ENCODE measurements at places on chromosomes 2 and 18.
A peak's percentile ranks its signal among the peaks of the same experiment; 100 is the strongest.

DNA sequence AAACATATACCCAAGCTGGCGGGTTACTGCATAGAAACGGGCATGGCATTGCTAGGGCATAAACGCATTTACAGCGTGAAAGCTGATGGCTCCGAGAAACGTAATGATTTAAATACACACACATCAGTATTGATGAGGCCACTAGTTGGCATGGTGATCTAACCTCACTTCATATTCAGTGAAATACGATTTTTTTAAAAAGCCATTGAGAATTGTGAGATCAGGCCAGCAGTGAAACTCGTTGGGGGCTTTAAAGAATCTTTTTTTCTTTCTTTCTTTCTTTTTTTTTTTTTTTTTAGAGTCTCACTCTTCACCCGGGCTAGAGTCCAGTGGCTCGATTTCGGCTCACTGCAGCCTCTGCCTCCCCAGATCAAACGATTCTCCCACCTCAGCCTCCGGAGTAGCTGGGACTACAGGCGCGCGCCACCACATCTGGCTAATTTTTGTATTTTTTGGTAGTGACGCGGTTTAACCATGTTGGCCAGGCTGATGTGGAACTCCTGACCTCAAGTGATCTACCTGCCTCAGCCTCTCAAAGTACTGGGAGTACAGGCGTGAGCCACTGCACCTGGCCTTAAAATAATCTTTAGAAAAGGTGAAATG is 2.4 kb upstream of the SMAD7 start:
- DNase-seq = no peak

DNA sequence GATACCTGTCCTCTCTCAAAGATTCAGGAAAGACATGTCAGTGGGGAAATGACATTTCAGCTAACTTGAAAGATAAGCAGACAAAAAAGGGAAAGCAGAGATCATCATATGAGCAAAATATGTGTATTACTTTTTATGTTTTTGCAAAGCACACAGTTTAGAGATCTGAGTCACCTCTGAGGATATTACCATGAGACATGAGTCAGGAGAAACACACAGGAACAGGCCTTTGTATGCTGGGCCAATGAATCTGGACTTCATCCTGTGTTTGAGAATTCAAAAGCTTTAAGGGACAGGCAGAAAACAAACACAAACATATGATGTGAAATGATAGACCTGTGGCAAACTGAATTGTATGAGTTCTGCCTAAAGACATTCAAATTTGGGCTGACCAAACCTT is 306.0 kb upstream of the EPC2 start:
- no peak for DNase-seq

- DNase-seq = no peak
Observed at GRCh38 chr18:34098109-34098508, 126.6 kb downstream of the NOL4 start.

GRCh38 chr2:88016960-88017779 is 823 bp upstream of the RNU2-63P start:
- DNase-seq = peak; percentile 30

- DNase-seq = no peak
Observed at GRCh38 chr2:168849610-168850009, 40.6 kb downstream of the SPC25 start.

GRCh38 chr2:156489195-156489594 is 53.0 kb downstream of the GPD2 start:
- DNase-seq = no peak

DNA sequence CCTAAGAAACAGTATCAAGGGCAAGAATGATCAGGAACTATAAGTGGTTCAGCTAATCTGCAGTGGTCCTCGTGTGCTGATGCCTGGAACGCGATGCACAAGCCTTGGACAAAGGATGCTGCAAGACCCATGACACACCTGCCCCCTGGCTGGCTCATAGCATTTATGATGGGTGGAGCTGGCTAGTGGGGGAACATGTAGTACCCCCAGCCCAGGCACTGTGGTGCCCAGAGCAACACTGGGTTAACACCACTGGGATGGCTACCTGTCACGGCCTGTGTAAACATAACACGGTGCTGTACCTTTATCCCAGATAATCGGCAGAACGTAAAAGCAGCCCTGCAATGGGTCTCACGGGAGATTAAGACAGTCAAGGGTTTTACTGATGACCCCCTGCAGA is 60.3 kb upstream of the PEX13 start:
- DNase-seq = no peak

GRCh38 chr2:85308201-85308600 is 19.6 kb downstream of the TGOLN2 start:
- DNase-seq = no peak

DNA sequence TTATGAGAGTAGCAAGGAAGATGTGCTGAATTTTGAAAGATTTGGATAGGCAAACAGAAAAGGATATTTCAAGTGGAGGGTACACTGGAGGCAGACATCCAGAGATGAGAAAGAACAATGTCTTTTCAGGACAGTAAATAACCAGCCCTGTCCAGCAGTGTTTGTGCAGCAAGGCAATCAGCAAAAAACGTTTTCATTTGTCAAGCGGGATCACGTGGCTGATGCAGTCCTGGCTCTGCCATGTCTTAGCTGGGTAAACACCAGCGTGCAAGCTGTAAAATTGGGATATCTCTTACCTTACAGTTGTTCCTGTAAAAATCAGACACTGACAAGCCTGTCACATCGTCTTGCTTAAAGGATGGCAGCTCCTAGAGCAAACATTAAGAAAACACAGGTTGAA is 67.8 kb downstream of the CWC22 start:
- peak; percentile 95 for DNase-seq

DNA sequence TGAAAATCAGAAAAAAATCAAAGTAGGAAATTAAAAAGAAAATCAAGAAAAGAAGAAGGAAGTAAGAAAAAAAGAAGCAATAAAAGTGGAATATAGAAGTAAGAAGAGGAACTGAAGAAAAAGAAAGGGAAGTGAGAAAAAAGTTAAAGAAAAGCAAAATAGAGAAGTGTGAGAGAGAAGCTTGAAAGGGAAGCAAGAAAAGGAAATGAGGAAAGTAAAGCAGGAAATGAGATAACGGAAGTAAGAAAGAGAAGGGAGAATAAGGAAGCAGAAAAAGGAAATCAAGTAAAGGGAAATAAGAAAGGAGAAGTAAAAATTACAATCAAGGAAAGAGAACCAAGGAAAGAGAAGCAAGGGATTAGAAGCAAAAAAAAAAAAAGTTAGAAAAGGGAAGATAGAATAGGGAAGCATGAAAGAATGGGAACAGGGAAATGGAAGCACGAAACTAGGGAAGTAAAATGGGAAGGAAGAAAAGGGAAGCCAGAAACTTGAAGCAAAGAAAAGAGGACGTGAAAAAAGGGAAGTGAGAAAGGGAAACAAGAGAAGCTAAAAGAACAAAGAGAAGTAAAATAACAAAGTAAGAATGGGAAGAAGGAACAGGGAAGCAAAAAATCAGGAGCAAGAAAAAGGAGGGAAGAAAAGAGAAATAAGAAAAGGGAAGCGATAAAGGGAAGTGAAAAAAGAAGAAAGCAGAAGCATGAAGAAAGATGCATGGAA is 243.3 kb upstream of the NCKAP5 start:
- no peak for DNase-seq

GRCh38 chr2:28444956-28445355 is 50.9 kb upstream of the PLB1 start:
- no peak for DNase-seq

- no peak for DNase-seq
Observed at GRCh38 chr2:30549096-30549495, 102.0 kb downstream of the LCLAT1 start.

GRCh38 chr2:200307724-200308545 is 1.4 kb downstream of the SPATS2L start:
- no peak for DNase-seq

- no peak for DNase-seq
Observed at GRCh38 chr2:127389778-127390435, 2.1 kb upstream of the MAP3K2 start.

GRCh38 chr2:180787330-180787729 is 193.1 kb upstream of the UBE2E3 start:
- no peak for DNase-seq

- no peak for DNase-seq
Observed at GRCh38 chr2:173291412-173291811, 63.3 kb upstream of the CDCA7 start.

DNA sequence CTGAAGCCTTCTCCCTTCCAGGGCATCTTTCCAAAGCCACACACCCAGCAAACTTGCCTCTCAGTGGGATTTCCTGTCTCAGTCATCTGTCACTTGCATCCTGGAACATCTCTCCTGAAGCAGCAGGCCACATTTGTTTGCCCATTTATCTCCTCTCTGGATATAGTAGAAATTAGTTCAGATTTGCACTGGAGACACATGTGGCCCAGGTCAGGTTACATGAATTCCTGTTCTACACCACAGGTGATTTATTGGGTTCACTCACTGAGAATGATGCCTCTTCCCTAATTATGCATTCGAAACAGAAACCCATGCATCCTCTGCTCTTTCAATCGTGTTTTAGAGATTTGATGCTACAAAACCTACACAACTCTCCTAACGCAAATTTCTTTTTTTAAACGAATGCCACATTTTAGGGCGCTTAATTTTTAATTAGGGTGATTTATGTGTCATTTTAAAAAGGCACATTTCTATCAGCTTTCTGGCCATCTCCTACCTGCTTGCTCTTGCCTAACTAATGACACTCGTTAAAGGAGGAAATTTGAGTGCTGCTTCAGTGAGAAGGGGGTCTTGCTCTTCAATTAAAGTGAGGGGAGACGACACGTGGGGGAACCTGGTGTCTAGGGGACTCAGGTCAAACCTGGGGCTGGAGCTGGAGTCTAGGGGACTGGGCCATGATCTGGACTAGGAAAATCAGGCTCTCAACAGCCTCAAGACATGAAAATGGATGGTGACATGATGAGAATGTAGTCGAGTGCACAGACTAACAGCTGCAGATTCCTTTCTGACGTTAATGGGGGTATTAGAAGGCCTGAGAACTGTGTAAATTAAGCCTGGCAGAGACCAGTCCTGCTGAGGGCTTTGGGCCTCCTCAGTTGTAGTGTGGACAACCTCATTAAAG is 221.4 kb downstream of the CLIP4 start:
- DNase-seq = no peak

DNA sequence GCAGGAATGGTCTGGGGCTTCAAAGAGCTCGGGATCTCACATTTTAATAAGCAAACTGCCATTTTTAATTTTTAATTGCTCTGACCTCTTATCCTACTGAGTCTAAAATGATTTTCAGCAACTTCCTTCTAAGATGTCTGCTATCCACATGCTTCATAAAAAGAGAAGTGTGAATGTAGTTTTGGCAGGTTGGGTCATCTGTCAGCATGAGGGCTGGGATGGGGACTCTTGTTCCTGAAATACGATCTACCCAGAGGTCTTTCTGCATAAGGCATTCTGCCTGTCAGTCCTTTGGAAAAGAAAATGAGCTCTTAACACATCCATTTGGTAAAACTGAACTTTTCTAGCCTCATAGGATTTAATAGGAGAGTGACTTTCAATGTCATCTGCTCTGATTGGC is 252.8 kb upstream of the APCDD1 start:
- DNase-seq = no peak

- no peak for DNase-seq
Observed at GRCh38 chr18:76972846-76973519, 150.6 kb downstream of the ZNF236 start.

DNA sequence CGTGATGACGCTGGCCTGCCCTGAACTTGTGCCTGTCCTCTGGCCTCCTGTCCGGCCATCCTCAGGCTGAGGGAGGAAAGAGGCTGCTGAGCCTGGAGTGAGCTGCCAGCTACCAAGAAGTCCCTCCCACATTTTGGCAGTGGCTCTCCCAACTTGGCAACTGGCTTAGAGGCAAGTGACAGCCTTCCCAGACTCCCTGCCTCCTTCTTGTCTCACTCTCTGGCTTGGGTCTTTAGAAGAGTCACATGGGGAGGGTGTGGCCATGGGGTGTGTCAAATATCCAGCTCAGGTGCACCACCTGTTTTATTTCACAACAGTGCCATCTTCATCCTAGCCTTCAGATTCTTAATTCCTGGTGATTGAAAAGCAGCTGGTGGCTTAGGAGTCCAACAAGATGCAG is 222.9 kb downstream of the PRKCE start:
- no peak for DNase-seq

GRCh38 chr2:120432293-120432975 is 86.5 kb downstream of the INHBB start:
- no peak for DNase-seq

DNA sequence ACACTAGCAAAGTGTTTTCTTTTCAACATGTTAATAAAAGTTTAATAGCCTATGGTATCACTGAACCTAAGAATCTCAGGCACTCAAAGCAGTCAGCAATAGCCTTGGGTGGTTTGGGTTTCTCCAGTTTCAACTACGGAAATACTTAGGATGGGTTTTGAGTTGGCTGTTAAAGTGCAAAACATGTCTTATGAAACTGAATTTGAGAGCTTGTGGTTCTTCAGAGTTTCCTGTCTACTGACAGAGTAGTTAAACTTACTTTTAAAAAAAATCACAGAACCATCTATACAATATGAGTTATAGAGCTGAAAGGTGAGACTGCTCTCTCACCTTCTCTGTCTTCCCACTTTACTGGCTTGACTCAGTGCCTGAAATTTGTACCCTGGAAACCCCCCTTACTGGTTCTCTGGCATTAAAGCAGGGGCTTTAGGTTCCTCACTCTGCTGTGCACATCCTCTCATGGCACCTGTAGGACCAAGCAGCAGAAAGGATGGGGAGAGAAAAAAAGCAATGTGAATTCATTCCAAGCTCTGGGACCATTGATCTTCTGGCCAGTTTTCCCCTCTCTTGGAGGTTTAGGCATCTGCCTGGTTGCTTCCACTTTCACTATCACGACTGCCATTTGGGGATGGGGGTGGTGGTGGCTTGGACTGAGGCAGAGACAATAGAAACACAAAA is 18.1 kb downstream of the CCDC141 start:
- no peak for DNase-seq

- no peak for DNase-seq
Observed at GRCh38 chr2:8144785-8145184, 537.1 kb upstream of the ID2 start.

DNA sequence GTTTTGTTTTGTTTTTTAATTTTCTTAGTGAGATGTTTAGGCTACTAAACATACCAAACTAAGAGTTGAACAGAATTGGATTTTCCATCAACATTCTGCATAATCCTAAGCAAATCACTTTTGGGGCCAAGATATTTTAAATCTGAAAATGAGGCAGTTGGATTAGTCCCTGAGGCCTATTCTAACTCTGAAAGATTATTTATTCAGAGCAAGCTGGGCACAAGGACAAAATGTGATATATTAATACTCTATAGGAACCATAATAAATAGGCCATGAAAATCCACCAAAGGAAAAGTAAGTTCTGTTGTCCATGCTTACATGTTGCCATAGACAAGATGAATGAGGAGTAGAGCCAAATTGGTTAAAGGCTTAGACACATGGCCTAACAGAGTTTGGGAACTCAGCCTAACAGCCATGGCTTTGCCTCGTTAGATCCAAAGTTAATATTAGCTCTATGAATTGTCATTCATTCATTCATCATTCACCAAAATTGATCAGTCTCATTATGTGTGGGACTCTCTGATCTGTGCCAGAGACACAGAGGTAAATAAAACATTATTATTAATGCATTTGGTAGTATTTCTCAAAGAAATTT is 183.5 kb downstream of the SCG2 start:
- DNase-seq = no peak

DNA sequence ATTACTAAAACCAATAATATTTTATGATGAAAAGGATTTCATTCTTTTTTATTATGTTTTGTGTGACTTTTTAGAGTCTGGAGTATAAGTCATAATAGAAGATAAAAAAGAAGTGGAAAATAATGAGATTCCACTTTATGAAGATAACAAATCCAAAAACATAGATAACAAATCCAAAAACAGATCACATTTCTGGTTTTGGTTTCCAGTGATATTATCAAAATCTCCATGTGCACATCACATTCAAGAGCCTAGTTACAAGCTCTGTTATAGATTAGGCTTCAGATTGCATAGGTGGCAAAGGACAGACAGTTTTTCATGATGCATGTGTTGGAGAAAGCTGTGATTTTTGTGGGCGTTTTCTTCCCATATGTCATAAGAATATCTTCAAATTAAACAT is 648.2 kb downstream of the STK39 start:
- DNase-seq = no peak

Data from LNCaP clone FGC (cell line).